ENCODE measurements at places on chromosomes 4 and X. TPM values are rescaled to one million over a fixed set of nuclear protein-coding genes. Genes with fewer than 3 reads are reported as not detected.

- no peak for DNase-seq
Observed at GRCh38 chrX:26032111-26032912, 105.8 kb upstream of the MAGEB18 start.

DNA sequence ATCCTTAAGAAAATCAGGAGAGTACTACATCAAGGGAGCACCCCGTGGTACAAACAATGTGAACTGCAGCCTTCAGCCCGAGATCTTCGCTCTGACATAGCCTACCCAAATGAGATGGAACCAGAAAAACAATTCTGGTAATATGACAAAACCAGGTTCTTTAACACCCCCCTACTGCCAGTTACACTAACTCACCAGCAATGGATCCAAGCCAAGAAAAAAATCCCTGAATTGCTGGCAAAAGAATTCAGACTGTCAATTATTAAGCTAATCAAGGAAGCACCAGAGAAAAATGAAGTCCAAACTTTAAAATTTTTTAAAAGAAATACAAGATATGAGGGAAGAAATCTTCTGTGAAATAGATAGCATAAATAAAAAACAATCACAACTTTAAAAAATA is 101.7 kb upstream of the KLF8 start:
- DNase-seq, result no peak

DNA sequence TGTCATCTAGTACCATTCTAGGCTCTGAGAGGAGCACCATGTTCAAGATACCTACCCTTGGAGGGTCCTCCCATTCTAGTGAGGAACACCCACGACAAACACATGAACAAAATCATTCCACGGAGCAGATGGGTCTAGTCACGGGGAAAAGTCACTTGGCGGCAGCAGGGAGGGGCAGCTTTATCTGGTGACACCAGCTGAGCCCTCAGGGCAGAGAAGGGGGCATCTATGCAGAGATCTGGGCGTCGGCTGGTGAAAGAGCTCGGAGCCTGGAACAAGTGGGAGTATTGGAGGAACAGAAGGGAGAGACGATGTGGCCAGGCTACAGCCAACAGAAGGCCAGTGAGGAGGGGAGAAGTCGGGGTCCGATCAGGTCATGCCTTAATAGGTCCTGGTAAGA is 11.9 kb upstream of the PDHA1 start:
- DNase-seq, result no peak

DNA sequence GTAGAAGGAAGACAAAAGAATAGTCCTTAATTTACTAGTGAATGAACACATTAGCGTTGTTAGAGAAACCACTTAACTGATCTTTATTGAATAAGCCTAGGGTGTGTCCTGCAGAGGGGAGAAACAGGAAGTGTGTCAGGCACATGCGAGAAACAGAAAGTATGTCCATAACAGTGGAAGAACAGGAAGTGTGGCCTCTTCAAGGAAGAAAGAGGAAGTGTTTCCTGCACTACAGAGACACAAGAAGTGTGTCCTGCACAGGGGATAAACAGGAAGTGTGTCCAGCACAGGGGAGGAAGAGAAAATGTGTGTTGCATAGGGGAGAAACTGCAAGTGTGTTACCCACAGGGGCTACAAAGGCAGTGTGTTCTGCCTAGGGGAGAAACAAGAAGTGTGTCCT is 539.6 kb upstream of the PRKX start:
- no peak for DNase-seq

- DNase-seq, result peak; percentile 6
Observed at GRCh38 chr4:20418861-20419451, 167.3 kb downstream of the SLIT2 start.

DNA sequence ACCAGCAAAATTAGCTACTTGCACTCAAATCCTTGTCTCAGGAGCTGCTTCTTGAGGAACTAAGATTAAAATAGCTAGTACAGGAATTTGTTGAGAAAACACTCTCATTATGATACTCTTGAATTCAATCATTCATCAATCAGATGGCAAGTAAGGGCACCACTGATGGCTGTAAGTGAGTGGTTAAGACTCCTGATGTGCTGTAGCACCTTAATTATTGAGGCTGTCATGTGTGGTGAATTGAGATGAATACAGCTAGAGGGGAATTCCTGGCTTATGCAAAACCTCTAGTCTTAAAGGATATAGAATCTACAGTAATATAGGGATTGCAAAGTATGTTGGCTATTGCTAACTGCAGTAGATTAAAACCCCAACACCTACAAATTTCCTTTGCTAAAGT is 509.1 kb downstream of the IQCM start:
- no peak for DNase-seq

DNA sequence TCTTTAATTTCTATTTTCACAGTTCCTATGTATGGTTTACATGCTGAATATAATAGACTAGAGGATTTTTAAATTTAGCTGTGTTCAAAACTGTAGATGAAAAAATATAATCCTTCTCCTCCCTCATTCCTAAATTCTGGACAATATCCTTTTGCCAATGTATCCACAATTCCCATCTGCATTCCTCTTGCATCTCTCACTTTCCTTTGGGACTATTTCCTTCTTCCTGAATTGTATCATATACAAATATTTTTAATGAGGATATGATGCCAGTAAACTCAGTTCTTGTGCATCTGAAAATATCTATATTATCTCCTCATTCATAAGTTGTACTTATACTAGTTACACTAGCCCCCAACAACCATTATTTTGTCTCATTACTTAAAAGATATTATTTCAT is 46.7 kb downstream of the DDX60L start:
- no peak for DNase-seq

GRCh38 chrX:69268611-69269010 is 103.4 kb upstream of the PJA1 start:
- no peak for DNase-seq

- DNase-seq, result no peak
Observed at GRCh38 chr4:184826691-184827270, 1.0 kb upstream of the ACSL1 start.

DNA sequence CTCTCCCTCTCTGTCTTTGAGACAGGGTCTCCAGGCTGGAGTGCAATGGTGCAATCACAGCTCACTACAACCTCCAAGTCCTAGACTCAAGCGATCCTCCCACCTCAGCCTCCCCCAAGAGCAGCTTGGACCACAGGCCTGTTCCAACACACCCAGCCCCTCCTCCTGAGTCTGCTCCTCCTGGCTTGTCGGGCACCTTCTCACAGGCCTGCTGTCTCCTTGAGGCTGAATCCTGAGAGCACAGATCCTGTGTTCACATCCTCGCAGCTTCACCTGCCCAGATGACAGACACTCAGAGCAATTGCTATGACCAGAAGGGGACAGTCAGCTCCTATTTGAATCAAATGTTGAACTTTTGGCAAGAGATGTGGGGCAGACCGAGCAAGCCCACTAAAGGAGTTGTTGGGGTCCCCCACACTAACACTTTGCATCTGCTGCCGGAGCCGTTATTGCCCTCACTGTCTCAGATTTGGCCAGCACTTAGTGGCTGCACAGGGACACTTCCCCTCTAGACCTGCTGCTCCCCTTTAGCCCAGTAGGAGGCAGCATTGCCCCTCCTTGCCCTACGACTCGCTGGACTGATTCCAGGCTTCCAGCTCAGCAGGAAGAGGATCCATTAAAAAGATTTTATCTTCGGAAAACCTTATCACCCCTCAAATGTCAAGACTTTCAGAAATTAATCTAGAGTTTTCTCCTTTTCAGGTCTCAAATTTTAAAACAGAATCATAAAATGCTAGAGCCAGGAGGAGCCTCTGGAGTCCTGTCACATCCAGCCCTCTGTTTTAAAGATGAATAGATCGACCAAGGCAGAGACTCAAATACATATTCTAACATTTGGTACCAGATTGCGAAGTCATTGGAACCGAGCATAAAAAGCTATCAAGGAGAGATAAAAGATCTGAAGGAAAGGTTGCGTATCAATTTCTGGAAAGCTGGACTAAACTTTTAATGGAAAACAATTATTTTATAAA is 113.7 kb downstream of the USP46 start:
- peak; percentile 76 for DNase-seq

GRCh38 chr4:42473071-42473684 is 75.9 kb downstream of the SHISA3 start:
- no peak for DNase-seq

DNA sequence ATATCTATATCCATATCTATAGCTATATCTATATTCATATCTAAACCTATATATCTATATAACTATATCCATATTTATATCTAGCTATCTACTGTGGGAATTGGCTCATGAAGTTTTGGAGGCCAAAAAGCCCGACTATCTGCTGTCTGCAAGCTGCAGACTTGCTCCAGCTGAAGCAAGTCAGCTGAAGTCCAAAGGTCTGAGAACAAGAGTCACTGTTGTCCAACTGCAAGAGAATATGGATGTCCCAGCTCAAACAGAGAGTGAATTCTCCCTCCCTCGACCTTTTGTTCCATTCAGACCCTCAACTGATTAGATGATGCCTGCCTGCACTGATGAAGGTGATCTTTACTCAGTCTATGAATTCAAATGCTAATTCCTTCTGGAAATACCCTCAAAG is 63.3 kb upstream of the VCX start:
- no peak for DNase-seq

DNA sequence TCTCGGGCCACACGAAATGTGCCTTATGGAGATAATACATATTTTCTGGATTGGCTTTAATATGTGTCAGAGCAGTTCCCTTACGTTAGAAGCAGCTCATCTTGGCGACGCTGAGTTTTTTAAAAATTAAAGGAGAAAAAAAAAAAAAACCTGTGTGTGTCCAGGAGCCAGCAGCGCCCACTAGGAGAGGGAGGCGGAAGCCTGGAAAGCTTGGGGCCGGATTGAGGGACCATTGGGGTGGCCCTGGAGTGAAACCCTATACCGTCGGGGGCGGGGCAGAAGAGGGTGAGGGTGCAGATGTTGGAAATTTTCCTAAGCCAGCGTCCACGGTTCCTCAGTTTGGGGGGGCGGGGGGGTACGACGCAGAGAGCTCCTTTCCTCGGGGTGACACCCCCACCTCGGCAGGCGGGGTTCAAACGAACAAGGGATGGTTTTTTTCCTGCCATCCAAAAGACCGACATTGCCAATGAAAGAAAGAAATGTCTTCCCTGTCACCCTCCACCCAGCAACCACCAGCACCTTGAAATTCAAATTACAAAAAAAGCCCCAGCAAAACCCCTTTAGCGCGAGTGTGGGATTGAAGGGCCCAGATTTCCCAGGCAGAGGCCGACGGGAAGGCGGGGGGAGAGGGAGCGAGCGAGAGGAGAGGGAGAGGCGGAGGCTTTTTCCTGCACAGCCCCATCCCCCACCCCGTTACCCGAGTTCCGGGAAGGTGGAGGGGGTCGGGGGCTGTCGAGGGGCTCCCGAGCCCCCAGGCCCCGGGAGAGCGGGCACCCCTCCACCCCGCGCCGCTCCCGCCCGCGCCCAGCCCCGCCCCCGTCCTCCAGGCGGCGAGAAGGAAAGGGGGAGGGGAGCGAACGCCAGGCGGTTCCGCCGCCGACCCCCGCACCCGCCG is 859 bp downstream of the SMARCA1 start:
- DNase-seq, result peak; percentile 19

- DNase-seq, result peak; percentile 10
Observed at GRCh38 chr4:10416441-10416840, 40.8 kb downstream of the ZNF518B start.

GAGE12H gene
- total RNA-seq, result not detected

VSIG1 gene
- 0.75 TPM for total RNA-seq

RAB9B gene
- total RNA-seq, result 0.48 TPM

LPAR4 gene
- total RNA-seq, result not detected

HSFX3 gene
- not detected for total RNA-seq

PLXNB3 gene
- 1.6 TPM for total RNA-seq

ARAF gene
- total RNA-seq, result 59.2 TPM

DKK2 gene
- total RNA-seq, result not detected

DDIT4L gene
- total RNA-seq, result 0.75 TPM

MAGEA10 gene
- not detected for total RNA-seq

GYPA gene
- total RNA-seq, result not detected
